ENCODE measurements at places on chromosomes 6 and 20. TPM values are rescaled to one million over a fixed set of nuclear protein-coding genes. Genes with fewer than 3 reads are reported as not detected.

Gene GFOD1
- total RNA-seq: 2.4 TPM

Gene LY6G6C
- total RNA-seq: not detected

Gene PRICKLE4
- 0.85 TPM for total RNA-seq

Gene UST
- total RNA-seq: 2.9 TPM

Gene MRAP2
- total RNA-seq: 1.3 TPM

Gene ZNF335
- 9.0 TPM for total RNA-seq

Gene PNPLA1
- total RNA-seq: not detected

Gene ZKSCAN8
- 6.5 TPM for total RNA-seq
